ENCODE measurements at places on chromosomes 1 and 21.

GRCh38 chr1:116738673-116739370, 15.4 kb upstream of the CD2 start:
- no peak for DNase-seq

DNA sequence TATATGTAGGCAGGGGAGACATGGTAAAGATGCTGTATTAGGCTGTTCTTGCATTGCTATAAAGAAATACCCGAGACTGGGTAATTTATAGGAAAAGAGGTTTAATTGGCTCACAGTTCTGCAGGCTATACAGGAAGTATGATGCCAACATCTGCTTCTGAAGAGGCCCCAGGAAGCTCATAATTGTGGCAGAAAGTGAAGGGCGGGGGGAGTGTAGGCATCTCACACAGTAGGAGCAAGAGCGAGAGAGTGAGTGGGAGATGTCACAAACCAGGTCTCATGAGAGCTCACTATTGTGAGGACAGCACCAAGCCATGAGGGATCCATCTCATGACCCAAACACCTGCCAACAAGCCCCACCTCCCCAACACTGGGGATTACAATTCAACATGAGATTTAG, 21.1 kb downstream of the MAN1A2 start:
- no peak for DNase-seq

DNA sequence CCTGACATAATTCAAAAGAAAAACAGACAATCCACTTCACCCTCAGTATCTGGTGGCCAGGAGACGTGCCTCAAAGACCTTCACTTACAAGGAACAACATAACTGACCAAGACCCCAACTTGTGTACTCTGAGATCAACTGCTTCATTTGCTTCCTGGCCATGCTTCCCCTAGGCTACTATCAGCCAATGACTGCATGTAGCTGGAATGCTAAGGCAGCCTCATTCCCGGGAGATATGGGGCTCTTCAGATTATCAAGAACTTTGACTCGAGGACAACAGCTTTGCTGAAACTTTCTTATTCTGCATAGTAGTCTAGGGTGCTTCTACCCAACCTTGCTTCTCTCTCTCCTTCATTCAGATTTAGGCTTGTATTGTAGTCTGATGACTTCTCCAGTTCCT, 11.7 kb upstream of the UCK2 start:
- DNase-seq: peak; percentile 26

- no peak for DNase-seq
Observed at GRCh38 chr1:248798791-248799190, 26.9 kb downstream of the SH3BP5L start.

DNA sequence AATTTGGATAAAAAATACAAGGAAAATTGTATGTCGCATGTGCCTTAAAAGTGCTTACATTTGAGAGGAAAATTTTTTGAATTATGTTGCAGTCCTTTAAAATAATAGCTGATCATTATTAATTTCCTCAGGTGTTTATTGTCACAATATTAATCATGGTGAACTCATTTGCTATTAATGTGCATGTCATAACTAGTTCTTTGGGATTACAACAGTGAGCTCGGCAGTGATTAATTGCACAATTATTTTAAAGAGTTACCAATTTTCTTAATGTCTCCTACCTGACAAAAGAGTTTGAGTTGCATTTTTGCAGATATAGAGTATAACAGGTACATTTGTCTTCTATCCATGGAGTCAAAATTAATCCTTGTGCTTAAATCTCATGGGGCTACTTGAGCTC, 854.3 kb downstream of the BRINP3 start:
- no peak for DNase-seq

GRCh38 chr1:155934936-155935590, 850 bp upstream of the KHDC4 start:
- DNase-seq: peak; percentile 17

DNA sequence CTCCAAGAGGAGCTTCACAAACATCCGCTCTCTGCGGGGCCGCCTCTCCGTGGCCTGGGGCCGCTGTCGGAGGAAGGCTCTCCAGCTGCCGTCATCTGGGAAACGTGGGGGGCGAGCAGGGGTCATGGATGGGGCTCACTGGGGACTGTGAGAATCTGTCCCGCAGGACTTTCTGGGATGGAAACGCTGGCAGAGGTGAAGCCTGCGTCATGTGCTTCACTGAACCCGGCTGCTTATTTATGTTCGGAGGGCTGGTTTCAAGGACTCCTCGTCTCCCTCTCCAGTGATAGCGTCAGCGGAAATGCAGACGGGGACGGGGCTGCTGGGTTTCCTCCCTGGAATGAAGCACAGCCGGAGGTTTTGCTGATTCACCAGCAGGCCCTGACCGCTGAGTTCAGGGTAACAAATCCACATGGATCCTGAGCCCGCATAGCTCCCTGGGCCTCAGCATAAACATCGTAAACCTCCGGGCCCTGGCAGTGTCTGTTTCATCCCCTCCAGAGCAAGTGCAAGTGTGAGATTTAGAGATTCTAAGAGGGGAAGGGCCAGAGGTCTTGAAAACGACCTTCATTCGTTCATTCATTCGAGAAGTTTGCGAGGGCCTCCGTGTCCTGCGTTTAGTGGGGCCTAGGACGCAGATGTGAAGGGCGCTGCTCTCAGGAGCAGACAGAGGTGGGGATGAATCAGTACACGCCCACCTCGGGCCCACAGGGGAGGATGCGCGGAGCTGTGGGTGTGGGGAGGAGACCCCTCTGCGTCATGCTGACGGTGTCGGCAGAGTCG, 7.0 kb upstream of the POFUT2 start:
- DNase-seq: peak; percentile 98

GRCh38 chr1:215273838-215274516, 191.4 kb downstream of the KCNK2 start:
- peak; percentile 91 for DNase-seq

- DNase-seq: peak; percentile 62
Observed at GRCh38 chr1:101738475-101738874, 258.3 kb downstream of the OLFM3 start.

DNA sequence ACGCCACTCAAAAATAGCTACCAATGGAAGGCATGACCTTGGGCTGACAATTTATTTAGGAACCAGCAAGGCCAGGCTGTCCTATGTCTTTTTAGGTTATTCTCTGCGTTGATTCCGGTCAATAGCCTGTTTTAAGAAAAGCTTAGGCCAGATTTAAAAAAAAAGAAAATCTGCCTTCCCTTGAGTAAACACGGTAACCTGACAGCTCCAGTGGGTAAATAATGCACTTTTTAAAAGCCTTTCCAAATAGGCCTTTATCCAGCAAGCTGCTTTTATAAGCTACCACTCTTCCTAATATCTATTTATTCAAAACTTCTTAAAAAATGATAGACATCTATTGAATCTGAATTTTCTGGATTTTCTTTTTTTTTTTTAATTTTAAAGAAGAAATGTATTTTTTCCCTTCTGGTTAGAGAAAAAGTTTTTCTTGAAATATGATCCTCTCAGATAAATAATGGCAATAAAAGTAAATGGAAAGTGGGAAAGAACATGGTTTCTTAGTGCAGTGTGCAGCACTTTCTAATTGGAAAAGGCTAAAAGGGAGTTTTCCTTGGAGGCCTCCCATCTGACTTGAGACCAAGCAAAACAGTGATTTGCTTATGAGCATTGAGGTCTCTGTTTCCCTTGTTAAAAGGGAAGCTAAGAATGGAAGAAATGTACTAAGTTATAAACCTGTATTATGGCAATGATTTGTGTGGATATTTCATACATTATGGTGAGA, 281.0 kb upstream of the RUNX1 start:
- DNase-seq: no peak

- DNase-seq: no peak
Observed at GRCh38 chr1:162060314-162060713, 9.2 kb upstream of the NOS1AP start.

- no peak for DNase-seq
Observed at GRCh38 chr1:207898260-207898659, 12.7 kb downstream of the CD34 start.

DNA sequence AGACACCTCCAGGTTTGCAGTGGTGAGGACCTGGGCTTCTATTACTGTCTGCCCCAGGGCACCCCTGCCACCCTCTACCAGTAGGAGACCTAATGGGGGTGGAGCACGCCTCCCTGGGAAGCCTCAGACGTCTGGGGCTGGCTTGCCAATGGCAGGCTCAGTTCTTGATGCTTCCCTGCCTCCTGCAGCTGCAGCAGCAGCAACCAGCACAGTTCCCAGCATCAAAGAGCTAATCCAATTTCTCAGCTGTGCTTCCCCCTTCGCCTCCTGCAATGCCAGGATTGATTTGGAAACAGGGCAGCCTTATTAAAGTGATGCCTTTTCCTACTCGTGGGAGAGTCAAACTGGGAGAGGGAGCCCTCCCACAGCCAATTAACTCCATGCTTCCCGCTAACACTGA, 8.2 kb downstream of the SYT2 start:
- DNase-seq: no peak

DNA sequence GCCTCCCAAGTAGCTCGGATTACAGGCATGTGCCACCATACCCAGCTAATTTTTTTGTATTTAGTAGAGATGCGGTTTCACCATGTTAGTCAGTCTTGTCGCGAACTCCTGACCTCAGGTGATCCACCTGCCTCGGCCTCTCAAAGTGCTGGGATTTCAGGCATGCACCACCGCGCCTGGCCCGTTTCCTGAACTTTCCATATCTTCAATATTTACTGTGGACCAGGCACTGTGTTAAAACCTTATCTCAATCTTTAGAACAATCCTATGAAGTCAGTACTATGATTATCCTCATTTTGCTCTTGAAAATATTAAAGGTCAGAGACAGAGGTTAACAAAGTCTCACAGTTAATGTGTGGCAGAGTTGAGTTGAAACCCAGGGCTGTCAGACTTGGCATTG, 1.6 kb upstream of the ADCY10 start:
- DNase-seq: no peak

Data from fibroblast of skin of right biceps (primary cell).